ENCODE measurements at places on chromosomes 3 and 15.

GRCh38 chr3:184554461-184554860 is 7.1 kb upstream of the EPHB3 start:
- no peak for DNase-seq

DNA sequence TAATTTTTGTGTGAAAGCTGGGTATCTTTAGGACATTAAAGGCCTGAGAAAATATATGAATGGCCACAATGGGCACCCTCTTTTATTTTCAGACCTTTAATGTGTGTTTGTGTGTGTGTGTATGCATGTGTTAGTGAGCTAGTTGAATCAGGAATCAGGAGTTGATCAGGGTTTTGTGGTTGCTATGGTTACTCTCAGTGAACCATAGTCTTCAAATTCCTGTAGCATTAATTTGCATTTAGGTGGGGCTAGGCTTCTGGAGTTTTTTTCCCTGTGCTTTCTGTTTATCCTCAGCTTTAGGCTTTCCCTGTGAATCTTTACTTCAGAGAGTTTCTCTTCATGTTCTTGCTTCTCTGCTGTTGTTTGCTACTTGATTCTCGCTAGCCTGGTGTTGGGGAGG is 122.0 kb upstream of the ONECUT1 start:
- peak; percentile 32 for DNase-seq

DNA sequence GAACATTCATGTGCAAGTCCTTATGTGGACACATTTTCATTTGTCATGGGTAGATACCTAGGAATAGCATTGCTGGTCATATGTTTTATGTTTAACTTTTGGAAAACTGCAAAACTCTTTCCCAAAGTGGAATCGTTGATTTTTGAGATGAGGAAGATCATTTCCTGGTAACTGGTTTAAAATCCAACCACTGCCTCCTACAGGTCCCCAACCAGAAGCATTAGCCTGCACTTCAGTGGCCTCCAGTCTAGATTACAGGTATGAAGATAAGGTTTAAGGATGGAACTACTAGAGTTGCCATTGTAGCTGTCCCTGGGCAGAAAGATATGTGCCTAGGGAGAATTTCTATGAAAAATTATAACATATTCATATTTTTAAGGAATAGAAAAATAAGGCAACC is 48.7 kb upstream of the BHLHE40 start:
- no peak for DNase-seq

GRCh38 chr3:185537369-185537970 is 14.9 kb downstream of the LIPH start:
- no peak for DNase-seq

DNA sequence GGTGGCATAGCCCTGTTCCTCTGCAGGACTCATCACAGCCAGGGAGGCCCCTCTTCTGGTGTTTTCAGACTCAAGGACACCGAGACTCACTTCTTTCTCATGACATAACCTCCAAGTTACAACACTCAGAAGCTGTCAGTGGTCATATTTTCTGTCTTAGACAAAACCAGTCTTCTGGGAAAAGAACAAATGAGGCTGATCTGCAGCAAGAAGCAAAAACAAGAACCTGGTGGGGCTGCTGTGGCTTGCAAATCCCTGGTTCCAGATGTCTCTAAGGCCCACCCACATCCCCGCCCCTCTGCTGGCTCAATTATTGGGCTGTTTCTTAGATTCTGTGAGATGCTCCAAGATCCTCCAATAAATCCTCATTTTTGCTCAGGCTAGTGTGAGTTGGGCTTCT is 16.6 kb upstream of the LOXL1 start:
- no peak for DNase-seq

GRCh38 chr3:157671656-157672055 is 168.4 kb upstream of the VEPH1 start:
- DNase-seq: no peak

Data from spinal cord (tissue), 10 donors.